ENCODE measurements at places on chromosomes 16 and 17. TPM values are rescaled to one million over a fixed set of nuclear protein-coding genes. Genes with fewer than 3 reads are reported as not detected.

CBLN1 gene
- total RNA-seq = 0.25 TPM

SPHK1 gene
- 1.0 TPM for total RNA-seq

KRTAP1-1 gene
- total RNA-seq = not detected

TXNDC11 gene
- 37.2 TPM for total RNA-seq

OGFOD1 gene
- 81.7 TPM for total RNA-seq

Data from psoas muscle (tissue), 8 donors.